Right renal cortex interstitium (tissue), 3 donors: ENCODE measurements at places on chromosomes 7 and 10. TPM values are rescaled to one million over a fixed set of nuclear protein-coding genes. Genes with fewer than 3 reads are reported as not detected.

DNA sequence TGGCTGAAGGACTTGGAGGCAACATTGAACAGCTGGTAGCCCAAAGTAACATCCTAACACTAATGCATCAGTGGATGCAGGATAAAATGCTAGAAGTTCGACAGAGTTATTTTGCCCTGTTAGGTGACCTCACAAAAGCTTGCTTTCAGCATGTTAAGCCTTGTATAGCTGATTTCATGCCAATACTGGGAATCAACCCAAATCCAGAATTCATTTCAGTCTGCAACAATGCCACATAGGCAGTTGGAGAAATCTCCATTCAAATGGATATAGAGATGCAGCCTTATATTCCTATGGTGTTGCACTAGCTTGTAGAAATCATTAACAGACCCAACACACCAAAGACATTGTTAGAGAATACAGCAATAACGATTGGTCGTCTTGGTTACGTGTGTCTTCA is 62.9 kb downstream of the CCSER2 start:
- no peak for DNase-seq

- DNase-seq: no peak
These were observed 715.4 kb upstream of the NRP1 start for GRCh38 chr10:34049887-34050286.

TMEM176A gene
- 126 TPM for polyA plus RNA-seq

SLC35B4 gene
- polyA plus RNA-seq: 22.9 TPM

PHYHIPL gene
- polyA plus RNA-seq: 17.2 TPM

GIMAP6 gene
- polyA plus RNA-seq: 18.0 TPM

FFAR4 gene
- not detected for polyA plus RNA-seq

GRCh38 chr7:117672453-117672852 is 192.6 kb downstream of the CFTR start:
- no peak for DNase-seq

- DNase-seq: no peak
These were observed 98.9 kb downstream of the KMT2C start for GRCh38 chr7:152336754-152337368.

ZNF716 gene
- polyA plus RNA-seq: 0.03 TPM

DNA sequence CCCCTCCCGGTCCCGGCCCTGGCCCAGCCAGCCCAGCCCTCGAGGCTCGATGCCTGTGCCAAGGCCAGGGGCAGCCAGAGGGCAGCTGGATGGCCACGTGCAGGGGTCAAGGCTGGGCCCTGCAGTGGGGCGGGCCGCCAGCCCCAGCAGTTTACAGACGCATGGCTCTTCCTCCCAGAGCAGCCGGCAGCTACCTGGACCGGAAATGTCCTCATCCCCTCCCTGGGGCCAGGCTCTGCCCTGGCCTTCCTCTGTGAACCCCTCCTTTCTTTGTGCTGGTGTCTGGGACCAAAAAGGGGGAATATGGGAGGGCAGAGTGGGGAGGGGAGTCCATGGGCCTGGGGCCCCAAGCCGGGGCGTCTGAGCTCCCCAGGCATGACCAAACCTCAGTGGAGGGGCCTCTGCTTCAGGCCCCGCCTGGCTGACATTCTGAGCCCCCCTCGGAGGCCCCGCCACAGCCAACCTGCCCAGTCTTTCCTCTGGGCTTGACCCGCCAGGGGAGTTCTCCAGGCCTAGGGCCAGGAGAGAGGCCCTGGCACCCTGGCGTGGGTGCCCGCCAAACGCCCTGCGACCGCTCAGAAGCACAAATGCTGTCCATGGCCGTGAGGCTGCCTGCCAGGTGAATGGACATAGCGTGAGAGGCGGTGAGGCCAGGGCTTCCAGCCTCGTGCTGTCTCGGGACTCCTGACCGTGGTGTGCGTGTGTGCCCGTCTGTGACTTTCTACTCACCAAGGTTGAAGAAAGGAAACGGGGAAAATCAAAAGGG is 24.7 kb upstream of the AMZ1 start:
- no peak for DNase-seq
